ENCODE measurements at places on chromosomes 4 and X.

DNA sequence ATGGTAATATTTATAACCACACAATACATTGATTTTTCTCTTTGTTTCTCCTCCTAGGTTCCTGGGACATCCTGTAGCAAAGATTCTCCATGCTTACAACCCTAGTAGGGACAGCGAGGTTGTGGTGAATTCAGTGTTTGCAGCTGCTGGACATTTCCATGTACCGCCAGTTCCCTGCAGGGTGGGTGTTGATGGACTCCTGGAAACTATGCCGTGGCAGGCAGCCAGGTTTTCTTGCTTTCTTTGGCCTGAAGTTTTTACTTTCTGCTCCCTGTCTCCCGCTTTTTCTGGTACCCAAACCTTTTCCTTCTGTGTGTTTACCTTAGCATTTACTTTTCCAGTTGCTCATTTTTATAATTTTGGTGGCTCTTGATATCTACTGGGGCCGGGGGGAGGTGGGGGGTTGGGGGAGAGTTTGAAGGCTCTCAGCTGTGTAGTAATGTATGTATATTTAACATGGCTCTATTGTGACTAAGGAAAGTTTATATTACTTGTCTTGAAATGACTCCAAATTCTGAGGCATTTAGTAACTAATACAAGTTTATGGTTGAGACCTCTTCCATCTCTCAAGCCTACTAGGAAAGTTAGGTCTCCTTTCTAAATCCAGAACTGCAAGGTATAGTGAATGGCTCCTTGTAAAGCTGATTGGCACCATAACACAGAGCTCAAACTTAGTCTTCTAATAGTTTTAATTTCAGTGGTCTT is 89.7 kb downstream of the TMEM131L start:
- DNase-seq: no peak

GRCh38 chrX:148580016-148580415 is 79.6 kb downstream of the AFF2 start:
- DNase-seq: no peak

- DNase-seq: no peak
Observed at GRCh38 chr4:95249426-95250021, 299.2 kb downstream of the UNC5C start.

- DNase-seq: no peak
Observed at GRCh38 chr4:179750374-179750773, 2308.1 kb upstream of the AGA start.

DNA sequence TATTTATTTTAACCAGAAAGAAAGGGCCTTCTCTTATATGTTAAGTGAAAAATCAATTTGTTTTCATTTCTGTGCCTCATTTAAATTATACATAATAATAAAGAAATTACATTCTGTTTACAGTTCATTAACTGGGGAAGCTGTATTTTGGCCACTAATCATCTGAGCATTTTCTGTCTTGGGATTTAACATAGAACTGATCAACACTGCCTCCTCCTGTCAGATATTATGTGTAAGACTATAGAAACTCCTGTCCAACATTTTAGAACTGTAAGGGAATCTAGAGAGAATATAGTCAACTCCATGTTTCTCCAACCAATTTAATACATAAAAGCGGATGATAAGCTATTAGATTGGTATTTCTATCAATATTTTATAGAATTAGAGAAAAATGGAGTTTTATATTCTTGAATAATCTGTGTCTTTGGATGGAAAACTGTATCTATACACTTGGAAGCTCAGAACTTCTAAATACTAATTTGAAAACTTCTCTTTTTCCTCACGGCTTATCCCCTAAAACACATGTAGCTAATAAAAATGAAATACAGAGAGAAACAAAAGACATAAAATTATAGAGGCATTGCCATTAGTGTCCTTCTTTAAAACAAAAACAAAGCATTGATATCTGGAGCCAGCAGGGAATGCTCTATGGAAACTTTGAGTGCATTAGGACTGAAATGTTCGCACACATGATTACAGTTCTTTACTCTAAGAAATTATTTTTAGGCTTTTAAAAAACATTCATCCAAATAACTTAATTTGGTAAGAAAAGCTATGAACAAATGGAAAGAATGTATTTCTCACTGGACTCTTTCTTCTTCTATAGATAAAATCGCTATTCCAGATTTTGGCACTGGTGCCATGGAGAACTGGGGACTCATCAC is 33.1 kb downstream of the ENPEP start:
- DNase-seq: no peak

DNA sequence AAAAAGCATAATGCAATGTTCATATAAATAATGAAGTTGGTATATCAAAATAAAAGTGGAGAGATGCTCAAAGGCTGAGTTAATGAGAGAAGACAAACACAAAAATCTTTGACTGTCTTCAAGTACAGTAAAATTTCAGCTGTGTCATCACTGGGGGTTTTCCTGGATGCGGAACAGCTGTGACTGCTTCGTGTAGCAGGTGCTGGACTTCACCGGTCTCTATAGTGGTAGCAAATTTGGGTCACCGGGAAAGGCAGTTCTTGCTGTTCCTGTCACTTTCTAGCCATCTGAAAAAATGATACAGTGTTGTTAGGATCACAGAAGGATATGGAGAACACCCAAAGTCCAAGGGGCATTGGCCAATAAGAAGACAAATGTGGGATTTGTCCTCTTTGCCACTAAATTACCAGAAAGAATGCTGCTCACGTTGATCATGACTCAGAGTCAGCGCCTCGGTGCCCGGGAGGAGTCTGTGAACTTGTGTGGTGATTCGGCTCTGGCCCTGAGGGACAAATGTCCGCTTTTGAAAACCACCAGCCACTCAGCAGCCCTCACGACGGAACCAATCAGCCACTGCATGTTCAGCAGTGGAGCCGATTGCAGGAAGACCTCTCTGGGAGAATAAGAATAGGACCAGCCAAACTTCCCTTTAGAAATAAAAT is 230.1 kb upstream of the FAT1 start:
- no peak for DNase-seq

- DNase-seq: no peak
Observed at GRCh38 chr4:160213366-160213765, 1110.5 kb downstream of the RAPGEF2 start.

GRCh38 chr4:42995343-42995944 is 102.9 kb downstream of the GRXCR1 start:
- DNase-seq: no peak

GRCh38 chrX:70423936-70424675 is 992 bp downstream of the GDPD2 start:
- no peak for DNase-seq

- DNase-seq: no peak
Observed at GRCh38 chrX:18966624-18967023, 17.3 kb downstream of the PHKA2 start.

- no peak for DNase-seq
Observed at GRCh38 chr4:173289353-173289727, 44.8 kb downstream of the HMGB2 start.

GRCh38 chrX:2458309-2458708 is 42.5 kb downstream of the DHRSX start:
- DNase-seq: no peak

GRCh38 chr4:92099861-92100260 is 203.9 kb upstream of the GRID2 start:
- no peak for DNase-seq

DNA sequence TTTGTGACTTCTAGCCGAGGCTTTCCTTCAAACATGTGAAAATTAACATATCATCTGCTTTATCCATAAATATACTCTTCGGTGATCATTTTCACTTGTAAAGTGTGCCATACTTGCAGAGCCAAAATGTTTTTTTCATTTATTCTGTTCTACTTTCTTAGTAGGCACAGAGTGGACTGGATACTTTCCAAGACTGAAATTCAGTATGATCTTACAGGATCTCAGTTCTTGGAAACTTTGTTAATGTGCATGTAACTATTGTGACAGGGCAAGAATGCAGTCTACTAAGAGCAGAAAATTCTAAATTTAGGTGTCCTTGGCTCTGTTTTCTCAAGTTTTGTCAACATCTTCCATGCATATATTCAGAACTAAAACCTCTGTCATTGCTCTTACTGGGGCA is 284.9 kb downstream of the TEX13A start:
- no peak for DNase-seq

DNA sequence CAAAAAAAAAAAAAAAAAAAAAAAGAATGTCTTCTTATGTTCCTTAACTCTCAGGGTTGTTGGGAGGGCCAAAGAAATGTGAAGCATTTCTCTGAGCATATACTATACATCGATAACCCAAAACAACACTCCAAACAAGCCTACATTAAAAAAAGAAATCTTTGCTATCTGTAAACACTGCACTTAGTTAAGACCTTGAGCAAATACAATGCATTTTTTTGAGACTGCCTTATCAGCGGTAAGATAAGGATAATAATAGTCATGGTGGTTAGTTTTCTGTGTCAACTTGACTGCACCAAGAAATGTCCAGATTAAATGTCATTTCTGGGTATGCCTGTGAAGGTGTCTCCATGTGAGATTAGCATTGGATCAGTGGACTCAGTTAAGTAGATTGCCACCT is 541.9 kb downstream of the PACRGL start:
- no peak for DNase-seq

- no peak for DNase-seq
Observed at GRCh38 chrX:109709129-109709631, 23.9 kb downstream of the ACSL4 start.

DNA sequence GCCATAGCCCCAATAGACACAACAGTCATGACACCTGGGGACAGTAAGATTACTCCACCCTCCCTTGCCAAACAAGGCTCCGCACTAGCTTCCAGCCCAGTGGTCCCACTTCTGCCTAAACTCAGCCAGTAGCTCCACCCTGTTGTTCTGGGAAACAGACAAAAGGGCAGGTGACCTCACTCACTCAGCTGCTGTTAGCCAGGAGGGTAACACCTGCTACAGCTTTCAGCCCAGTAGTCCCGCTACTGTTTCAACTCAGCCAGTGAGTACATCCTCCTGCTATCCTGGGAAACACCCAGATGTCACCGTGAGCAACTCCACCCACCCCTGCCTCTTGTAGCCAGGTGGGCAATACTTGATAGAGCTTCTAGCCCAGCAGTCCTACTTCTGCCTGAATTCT is 162.7 kb upstream of the CPXCR1 start:
- DNase-seq: no peak

DNA sequence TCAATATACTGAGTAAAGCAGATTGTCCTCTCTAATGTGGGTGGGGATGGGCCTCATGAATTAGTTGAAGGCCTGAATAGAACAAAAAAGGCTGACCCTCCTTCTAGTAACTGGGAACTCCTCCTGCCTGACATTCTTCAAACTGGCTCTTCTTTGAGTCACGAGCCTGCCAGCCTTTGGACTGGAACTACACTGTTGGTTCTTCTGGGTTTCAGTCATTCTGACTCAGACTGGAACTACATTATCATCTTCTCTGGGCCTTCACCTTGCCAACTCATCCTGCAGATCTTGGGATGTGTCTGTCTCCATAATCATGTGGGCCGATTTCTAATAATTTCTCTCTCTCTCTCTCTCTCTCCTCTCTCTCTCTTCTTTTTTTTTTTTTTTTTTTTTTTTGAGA is 26.9 kb upstream of the CT47C1 start:
- DNase-seq: no peak

GRCh38 chr4:36303426-36304137 is 22.2 kb downstream of the DTHD1 start:
- DNase-seq: no peak

DNA sequence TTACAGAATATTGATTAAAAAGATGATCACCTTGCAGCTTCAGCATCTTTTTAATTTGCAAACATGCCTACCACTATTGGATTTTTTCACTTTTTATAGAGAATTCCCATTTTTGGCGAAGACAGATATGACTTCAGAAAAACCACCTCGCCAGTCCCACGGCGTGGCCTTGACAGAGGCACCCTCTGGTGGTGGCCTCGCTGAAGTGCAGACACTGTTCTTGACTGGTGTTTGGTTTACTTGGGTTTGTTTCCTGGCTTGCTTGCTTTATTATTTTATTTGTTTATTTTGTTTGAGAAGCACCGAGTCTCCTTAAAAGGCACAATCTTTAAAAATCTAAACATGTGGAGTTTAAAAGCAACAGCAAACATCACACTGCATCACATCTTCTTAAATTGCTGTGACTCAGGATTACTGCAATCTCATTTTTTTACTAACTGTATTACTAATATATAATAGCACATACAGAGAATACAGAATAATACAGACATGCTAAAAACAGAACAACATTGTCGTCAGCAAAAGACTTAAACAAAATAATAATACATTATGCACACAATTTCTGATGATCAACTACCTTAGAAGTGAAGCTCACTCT is 13.1 kb upstream of the AMTN start:
- peak; percentile 11 for DNase-seq

GRCh38 chr4:23835774-23836478 is 53.9 kb downstream of the PPARGC1A start:
- no peak for DNase-seq

- DNase-seq: no peak
Observed at GRCh38 chr4:84035568-84035967, 463.5 kb downstream of the NKX6-1 start.

- DNase-seq: no peak
Observed at GRCh38 chr4:4506961-4507360, 34.9 kb downstream of the STX18 start.

DNA sequence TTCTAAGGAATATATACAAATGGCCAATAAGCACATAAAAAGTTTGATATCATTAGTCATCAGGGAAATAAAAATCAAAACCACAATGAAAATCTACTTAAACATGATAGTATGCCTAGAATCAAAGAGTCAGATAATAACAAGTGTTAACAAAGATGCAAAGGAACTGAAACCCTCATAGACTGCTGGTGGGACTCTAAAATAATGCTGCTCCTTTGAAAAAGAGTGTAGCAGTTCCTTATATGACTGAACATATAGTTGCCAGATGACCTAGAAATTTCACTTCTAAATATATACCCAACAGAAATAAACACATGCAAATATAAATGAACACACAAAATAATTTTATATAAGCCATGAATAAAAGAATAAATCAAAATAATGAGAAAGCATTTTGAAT is 205.1 kb upstream of the CTSO start:
- DNase-seq: no peak

- no peak for DNase-seq
Observed at GRCh38 chrX:71096760-71097032, 1.0 kb downstream of the FOXO4 start.

- no peak for DNase-seq
Observed at GRCh38 chr4:80306260-80306659, 29.3 kb upstream of the CFAP299 start.

GRCh38 chr4:182569561-182569960 is 326.4 kb downstream of the TENM3 start:
- DNase-seq: no peak

- no peak for DNase-seq
Observed at GRCh38 chrX:150599226-150599625, 30.8 kb downstream of the MTM1 start.

- DNase-seq: no peak
Observed at GRCh38 chr4:81620442-81620841, 148.7 kb upstream of the RASGEF1B start.

- no peak for DNase-seq
Observed at GRCh38 chrX:145716226-145716625, 101.4 kb upstream of the SLITRK2 start.

GRCh38 chrX:111652719-111653118 is 28.3 kb upstream of the ALG13 start:
- no peak for DNase-seq

GRCh38 chr4:162241857-162242256 is 78.1 kb upstream of the FSTL5 start:
- DNase-seq: no peak
